Fibroblast of skin of right quadriceps (primary cell): ENCODE measurements at places on chromosomes 16 and 17.

GRCh38 chr17:76958974-76959373 lies 90.8 kb downstream of the MGAT5B start:
- no peak for DNase-seq

DNA sequence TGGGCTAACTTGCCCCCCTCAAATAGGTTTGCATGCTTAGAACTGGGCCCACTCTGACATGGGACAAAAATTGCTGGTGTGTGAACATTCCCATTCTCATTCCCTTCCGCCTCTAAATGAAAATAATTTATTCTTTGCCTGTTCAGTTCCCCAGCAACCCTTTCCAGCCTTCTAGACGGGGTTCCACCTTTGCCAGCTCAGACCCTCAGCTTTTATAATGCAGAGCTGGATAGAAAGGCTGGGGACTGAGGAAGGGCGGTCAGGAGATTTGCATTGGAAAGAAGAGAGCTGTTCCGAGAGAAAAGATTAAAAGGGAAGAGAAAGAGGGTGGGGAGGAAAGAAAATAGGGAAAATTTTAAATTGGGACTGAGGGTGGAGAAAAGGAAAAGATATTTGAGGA lies 151.1 kb upstream of the WSCD1 start:
- no peak for DNase-seq

DNA sequence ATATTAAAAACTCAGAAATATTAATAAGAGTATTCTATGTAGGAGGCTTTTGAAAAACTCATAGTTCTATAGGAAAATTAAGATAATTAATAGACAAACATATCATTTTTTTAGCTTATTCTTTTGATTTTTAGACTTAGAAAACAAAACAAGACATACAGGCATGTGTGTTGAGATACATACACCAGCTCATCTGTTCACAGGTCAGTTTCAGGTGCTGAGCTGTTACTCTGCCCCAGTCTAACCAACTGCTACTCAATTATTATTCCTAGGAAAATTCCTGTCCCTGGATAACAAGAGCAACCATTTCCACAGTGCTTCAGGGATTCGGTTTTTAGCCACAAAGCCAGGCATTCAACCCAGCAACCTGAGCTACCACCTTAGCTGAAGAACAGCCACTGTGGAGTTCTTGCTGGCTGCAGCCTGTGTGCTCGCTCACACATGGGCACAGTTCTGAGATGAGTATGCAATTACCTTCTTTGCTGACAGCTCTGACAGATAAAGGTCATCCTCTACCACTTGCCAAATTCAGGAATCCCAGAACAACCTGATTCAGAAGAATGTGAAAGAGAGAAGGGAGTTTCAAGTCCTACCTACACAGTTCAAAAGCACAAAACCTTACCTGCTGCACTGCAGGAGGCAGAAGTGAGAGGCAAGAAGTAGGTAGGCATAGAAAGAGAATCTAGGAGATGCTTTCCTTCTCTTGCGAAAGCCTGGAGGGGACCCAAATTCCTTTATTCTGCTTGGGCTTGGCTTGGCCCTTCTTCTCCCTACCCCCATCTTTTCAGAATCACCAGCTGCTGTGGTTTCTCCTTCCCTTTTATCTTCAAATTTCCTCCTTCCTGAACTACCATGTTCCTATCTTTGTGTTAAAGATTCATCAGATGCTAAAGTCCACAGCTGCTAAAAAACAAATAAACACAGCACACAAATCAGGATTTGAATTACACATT lies 62.7 kb downstream of the TEX2 start:
- DNase-seq = peak; percentile 60

DNA sequence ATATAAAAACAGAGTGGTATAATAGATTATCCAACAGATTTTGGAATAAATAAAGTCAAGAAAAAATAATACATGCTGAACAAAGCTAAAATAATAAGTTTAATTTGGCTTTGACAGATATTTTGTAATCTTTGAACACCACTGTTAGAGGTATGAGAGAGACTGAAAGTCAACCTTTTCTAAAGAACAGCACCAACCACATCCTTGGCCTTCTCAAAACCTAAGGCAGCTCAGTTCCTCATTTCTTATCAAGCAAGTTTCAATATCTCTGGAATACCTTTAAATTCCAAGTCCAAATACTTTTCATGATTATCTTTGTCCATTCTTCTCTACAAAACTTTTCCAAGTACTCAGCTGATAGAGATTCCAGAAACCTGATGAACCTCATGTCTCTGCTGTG lies 1603.8 kb downstream of the CDH8 start:
- DNase-seq = no peak

GRCh38 chr17:17494870-17495535 lies 1.2 kb downstream of the RASD1 start:
- DNase-seq = peak; percentile 26

GRCh38 chr17:42252597-42253550 lies 23.3 kb downstream of the STAT5B start:
- peak; percentile 50 for DNase-seq

DNA sequence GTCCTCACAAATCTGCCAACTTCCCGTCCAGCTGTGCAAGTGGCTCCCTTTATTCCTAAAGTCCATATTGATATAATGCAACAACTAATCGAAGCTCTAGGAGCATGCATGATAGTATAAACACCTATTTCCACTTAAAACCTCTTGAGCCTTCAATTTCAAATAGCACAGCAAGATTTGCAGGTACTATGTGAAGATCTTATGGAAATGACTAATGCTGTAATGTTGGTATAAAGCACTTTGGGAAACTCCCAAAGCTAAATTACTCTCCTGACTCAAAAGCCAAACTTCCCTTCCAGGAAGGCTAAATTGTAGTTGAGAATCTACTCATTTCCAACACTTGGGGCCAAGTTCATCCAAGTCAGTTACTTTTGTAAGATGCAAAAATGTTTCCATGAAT lies 287.6 kb upstream of the CDH11 start:
- peak; percentile 47 for DNase-seq

DNA sequence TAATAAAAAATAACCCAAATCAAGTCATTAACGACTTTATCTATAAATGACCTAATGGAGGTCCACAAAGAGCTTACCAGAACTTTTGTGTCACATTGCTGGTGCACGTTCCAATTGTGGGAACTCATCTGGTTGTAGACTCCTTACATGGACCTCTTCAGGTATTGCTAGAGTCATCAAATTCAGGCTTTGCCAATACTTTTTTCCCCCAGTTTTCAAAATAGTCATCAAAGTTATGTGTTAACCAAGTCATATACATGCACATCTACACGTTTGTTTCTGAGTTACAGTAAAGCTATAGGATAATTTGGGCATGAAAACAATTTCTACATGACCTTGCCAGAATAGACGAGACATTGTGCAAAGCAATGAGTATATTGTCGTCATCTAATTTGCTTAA lies 76.2 kb upstream of the ADAMTS18 start:
- no peak for DNase-seq

- DNase-seq = no peak
Observed at GRCh38 chr16:19292186-19292585, 6.7 kb downstream of the CLEC19A start.

- no peak for DNase-seq
Observed at GRCh38 chr16:27928542-27928941, 135.0 kb downstream of the GSG1L start.

- no peak for DNase-seq
Observed at GRCh38 chr17:6070913-6071511, 833 bp downstream of the WSCD1 start.

DNA sequence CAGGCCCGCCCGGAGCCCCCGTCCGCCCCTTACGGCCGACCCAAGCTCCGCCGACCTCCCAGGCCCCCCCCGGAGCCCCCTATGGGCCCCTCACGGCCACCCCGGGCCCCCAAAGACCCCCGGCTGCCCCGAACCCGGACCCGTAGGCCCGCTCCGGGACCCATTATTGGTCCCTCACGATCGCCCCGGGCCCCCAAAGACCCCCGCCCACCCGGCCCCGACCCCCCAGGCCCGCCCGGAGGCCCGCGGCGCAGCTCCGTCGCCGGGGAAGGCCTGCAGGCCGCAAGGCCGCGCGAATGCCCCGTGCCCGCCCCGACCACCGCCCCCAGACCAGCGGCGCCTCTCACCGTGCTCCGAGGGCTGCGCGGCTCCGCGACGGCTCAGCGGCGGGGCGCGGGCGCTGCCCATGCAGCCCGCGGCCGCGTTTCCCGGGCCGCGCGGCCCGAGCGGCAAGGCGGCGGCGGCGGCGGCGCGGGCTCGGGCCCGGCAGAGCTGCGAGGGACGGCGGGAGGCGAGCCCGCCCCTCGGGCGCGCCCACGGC lies 393 bp downstream of the ANKRD11 start:
- no peak for DNase-seq

DNA sequence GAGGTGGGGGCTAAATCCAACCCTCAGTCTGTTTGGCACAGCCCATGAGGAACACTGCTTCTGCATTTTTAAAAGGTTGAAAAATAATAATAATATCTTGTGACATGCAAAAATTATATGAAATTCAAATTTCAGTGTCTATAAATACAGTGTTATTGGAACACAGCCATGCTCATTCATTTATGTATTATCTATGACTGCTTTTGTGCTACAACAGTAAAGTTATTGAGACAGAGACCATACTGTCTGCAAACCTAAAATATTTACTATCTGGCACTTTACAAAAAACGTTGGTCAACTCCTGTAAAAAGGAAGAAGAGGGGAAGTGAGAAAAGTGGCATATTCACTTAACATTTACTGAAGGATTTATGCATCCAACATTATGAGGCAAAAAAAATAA lies 3.1 kb downstream of the ABCA5 start:
- DNase-seq = no peak

GRCh38 chr16:11187522-11188023 lies 68.4 kb downstream of the SOCS1 start:
- no peak for DNase-seq

- DNase-seq = no peak
Observed at GRCh38 chr16:29141586-29142324, 156.9 kb downstream of the LAT start.

DNA sequence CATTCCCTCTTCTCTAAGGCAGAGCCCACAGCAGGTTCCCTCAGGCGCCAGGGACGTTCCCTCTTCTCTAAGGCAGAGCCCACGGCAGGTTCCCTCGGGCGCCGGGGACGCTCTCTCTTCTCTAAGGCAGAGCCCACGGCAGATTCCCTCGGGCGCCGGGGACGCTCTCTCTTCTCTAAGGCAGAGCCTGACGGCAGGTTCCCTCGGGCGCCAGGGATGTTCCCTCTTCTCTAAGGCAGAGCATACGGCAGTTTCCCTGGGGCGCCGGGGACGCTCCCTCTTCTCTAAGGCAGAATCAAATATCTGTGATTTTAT lies 24.3 kb downstream of the ACSF3 start:
- no peak for DNase-seq

DNA sequence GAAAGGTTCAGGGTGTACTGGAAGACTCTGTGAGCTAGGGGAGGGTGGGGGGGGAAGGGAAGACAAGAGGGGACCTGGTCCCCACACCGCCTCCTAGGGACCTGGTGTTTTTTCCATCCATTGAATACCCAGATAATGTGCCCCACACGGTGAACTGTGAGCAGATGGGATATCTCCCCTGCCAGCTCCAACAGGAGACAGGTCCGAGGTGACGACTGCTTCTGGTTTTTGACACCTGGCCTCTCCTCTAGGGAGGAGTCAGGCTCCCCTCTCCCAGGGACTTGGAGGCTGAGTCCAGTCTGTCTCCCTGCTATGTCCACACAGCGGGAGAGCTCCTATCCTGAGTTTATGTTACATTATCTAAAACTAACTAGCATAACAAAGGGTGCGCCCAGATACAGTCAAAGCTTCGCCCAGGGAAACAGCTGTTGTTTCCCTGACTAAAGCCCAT lies 1.8 kb downstream of the MARVELD3 start:
- no peak for DNase-seq

DNA sequence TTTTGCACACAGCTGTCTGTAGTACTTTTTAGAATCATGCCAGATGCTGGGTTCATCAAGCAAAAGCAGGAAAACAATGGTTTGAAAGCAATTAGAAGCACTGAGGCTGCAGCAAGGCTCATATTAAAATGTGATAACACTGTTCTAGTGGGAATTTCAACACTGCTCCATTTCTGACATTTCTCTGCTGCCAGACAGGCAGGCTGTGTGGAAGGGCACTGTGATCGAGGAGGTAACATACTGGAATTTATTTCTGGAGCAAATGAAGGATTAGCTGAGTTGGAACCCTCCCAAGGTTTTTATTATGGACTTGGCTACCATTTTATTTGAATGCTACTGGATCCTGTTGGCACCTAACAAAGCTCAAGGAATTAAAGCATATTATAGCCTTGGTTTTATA lies 66.9 kb downstream of the SKAP1 start:
- DNase-seq = no peak

DNA sequence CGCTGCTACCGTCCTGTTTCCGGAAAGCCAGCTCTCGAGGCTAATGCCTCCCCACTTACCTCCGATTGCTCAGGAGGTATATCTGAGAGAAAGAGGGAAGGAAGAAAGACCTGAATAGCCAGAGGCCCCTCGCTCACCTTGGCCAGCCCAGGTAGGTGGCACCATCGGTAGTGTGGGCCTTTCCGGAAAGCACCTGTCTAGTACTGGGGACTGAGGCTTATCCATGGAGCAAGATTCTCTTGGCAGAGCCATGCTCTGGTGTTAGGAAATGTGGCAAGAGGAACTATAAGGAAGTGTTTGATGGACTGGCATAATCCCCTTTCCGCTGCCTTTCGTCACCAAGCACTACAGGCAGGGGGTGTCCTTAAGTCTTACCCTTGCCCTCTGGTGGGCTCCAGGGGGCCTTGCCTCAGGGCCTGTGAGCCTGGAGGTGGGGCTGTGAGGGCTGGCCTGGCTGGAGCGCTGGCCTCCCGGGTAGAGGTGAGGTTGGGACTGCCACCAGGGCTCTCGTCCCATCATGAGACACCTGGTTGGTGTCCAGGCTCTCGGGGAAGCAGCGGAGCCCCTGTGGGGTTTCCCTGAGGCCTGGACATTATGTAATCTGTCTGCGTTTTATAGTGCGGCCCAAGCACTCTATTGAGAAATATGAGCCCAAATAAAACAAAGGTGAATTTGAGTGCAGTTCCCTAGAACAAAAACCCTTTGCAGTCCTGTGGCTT lies 2.9 kb downstream of the CMIP start:
- no peak for DNase-seq

GRCh38 chr16:2858245-2859025 lies 465 bp upstream of the PRSS22 start:
- DNase-seq = no peak
